ENCODE measurements at places on chromosomes 1 and 21.
A peak's percentile ranks its signal among the peaks of the same experiment; 100 is the strongest.

GRCh38 chr21:46128106-46128932, 27.1 kb downstream of the FTCD start:
- no peak for DNase-seq

- no peak for DNase-seq
Measured at GRCh38 chr1:10415211-10415930, 14.9 kb upstream of the CENPS start.

DNA sequence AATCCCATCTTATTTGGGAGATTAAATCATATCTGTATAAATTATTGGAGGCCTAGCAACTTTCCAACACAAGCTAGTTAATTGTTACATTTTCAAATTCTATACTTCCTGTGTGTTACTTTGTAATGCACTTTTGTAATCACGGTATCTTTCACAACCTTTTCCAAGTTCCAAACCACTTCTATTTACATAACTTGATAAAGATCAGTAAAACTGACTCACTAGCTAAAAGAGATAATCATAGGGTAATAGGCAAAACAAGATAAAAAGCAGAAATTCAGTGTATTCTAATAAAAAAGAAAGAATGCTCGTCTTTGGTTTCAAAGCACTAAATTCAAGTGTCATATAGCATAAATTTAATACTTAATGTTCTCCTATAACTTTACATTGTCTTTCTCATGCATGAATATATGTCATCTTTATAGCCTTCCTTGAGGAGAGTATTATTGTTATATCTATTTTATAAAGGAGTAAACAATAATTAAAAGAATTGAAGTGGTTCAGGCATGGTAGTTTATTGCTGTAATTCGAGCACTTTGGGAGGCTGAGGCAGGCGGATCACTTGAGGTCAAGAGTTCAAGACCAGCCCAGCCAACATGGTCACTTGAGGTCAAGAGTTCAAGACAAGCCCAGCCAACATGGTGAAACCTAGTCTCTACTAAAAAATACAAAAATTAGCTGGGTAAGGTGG, 66.4 kb downstream of the RGS13 start:
- DNase-seq: no peak

GRCh38 chr1:151166505-151166956, 587 bp downstream of the SCNM1 start:
- no peak for DNase-seq

- DNase-seq: no peak
Measured at GRCh38 chr1:241972703-241973369, 15.3 kb downstream of the BECN2 start.

DNA sequence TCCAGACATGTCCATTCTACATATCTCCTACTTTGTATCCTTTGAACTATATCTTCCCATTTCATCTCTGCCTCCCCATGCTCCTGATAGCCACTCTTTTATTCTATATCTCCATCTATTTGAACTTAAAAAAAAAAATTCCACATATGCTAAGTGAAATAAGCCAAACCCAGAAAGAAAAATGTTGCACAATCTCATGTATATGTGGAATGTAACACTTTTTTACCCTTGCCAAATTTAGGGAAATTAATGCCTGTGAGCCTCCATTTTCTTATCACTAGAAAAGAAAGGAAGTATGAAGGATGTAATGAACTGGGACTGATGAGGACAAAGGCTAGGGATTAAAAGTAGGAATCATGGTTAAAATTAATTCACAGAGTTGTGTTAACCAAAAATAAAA, 53.5 kb downstream of the RGS13 start:
- DNase-seq: no peak

DNA sequence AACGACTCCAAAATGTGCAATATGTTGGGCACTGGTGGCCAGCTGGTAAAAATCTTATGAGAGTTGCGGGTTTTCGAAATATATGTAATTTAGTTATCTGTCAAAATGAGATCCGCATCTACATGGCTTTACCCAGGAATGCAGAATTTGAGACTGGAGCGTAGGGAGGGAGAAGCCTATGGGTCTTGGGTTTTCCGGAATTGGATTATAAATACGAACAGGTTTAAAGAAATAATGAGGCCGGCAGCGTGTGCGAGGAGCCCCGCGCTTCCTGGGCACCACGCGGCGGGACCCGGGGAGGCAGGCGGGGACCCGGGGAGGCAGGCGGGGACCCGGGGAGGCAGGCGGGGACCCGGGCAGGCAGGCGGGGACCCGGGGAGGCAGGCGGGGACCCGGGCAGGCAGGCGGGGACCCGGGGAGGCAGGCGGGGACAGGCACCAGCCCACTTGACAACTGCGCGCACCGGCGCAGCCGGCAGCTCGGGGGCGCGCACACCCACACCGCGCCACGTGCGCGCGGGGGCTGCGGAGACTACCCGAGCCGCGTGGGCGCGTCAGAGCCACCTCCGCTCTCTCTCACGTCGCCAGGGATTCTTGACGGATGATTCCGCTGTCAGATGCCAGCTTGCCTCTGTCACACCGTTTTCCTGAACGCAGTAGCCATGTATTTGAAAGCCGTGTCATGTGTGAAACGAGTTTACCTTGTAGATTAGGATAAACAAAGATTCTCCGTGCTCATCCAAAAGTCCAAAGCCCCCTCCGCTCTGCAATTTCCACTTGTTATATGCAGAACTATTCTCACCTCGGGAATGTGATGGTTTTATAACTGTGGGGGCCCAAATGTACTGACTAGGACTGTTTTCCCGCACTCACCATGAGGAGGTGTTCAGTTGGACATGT, 54.3 kb upstream of the HNRNPU start:
- DNase-seq: peak; percentile 46

DNA sequence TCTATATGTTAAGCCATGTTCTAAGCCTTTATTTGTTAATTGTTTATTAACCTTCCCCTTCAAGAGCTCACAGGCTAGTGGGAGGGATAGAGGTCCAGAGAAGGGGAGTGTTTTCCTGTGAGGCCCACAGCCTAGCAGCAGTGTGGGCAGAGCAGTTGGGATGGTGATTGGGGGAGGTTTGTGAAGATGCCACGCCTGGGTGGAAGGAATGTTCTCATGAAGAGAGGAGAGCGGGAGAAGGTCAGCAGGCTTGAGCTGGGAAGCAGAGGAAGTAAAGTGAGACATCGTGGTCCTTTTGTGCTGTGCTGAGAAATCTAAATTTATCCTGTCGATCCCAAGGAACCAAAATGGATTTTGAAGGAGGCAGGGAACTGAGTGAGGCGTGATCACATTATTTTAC, 42.6 kb downstream of the TRAPPC10 start:
- DNase-seq: no peak

DNA sequence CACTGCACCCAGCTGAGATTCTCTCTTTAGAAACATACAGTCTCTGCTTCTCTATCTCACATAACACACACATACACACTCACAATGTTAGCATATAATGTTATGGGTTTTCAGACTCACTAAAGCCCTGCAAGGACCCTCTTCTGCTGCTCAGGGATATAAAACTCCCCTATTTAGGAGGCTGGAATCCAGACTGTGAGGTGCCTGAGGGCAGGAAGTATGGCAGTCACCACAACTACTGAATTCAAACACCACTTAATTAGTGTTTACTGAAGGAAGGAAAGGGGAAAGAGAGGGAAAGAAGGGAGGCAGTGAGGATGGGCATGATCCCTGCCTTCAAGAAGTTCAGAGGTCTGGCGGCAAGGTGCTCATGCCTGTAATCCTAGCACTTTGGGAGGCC, 7.8 kb upstream of the CDK18 start:
- DNase-seq: no peak

GRCh38 chr1:182649041-182649440, 35.3 kb downstream of the RGS8 start:
- no peak for DNase-seq

GRCh38 chr1:20125100-20125499, 5.8 kb upstream of the PLA2G2D start:
- no peak for DNase-seq

- no peak for DNase-seq
Measured at GRCh38 chr1:229171934-229172333, 99.0 kb upstream of the RAB4A start.

- peak; percentile 42 for DNase-seq
Measured at GRCh38 chr1:206924592-206925105, 2.9 kb upstream of the FCMR start.

- DNase-seq: no peak
Measured at GRCh38 chr1:237470712-237471338, 419.9 kb downstream of the ZP4 start.

GRCh38 chr1:228089519-228090380, 7.2 kb downstream of the ARF1 start:
- DNase-seq: no peak

DNA sequence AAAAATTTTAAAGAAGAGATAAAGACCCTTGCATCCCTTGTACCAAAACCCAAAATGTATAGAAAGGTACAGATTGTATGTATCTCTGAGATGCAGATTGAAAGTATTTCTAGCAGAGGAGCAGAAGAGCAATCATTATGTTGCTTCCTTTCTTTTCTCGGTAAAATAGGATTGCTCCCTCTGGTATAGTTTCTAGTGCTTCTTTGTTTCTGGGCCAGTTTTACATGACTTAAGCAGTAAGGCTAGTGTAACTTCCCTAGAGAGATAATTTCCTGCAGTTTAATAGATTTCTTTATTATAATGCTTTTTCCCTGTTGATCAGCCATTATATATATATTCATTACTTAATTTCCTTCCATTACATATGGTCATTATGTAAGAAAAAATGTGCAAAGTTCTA, 496.2 kb upstream of the RGS18 start:
- no peak for DNase-seq

DNA sequence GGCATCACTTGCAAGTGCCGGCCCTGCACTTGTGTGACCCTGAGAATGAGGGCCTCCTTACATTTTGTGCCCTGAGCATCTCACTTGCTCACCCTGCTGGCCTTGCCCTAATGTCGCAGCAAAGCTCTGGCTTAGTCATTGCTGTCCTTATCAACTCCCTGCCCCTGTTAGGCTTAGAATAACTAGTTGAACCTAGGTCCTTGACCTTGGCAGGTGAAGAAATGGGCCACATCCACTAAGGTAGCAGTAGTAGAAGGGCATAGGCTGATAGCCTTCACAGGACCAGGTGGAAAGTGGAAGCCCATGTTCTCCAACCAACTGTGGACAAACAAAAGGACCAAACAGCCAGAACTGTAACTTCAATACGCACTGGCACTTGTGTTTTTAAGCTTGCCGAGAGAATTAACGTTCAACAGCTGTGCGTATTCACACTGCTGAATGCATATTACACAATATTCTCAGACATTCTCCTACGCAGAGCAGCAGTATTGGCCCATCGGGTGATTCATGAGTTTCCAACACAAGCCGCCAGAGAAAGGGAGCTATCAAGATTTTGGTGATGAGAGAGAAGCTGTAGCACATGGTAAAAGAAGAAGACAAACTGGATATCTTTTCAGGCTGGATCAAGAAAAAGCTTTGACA, 27.7 kb upstream of the PTGFRN start:
- DNase-seq: peak; percentile 56

GRCh38 chr21:26020081-26020480, 150.5 kb downstream of the APP start:
- no peak for DNase-seq

DNA sequence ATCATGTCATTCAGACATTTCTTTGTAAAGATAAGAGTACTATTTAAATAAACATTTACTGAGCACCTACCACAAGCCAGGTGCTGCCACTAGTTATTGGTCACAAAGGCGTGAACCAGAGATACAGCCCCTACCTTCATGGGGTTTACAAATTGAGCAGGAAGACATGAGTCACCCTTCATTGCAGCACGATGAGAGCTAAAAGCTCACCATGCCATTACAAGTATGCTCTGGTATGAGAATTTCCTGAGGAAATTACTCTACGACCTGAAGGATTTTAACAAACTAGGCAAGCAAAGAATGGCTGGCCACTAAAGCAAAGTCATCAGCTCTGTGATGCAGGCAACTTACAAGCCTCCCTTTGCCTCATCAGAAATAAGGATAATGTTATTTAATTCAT, 346.8 kb downstream of the BRINP2 start:
- no peak for DNase-seq

GRCh38 chr1:235339746-235340145, 11.4 kb downstream of the GGPS1 start:
- no peak for DNase-seq

DNA sequence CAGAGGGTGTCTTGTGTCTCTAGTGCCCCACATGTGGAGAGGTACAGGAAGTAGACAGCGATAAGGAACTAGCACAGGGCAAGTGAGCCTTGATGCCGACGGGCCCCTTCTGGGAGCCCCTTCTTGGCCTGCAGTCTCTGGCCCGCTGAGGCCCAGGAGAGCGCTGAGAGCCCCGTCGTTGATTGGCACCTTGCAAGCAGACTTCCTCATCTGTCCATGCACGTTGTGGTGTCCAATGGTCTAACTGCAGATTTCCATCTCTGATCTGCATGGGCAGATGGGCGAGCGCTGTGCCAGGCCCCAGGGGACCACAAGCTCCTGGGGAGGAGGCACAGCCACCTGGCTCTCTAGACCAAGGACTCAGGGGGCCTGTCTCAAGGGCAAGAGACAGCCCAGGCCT, 32.4 kb downstream of the PLEKHA6 start:
- DNase-seq: no peak

DNA sequence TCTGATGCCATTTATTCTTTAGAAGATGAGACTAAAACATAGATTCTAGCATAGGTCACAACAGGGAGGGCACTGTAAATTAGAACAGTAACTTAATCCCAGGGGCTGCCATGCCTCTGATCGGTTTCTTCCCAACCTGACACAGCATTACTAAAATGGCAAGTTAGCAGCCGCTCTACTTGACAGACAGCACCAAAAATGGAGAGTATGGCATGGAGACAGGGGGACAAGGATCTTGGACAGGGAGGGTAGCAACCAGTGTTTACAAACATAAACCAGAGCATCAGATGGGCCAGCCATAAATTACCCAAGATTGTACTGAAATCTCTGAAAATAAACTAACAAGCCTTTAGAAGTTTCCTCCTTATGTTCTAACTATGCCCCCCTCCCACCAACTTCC, 5.9 kb downstream of the DUSP10 start:
- no peak for DNase-seq

DNA sequence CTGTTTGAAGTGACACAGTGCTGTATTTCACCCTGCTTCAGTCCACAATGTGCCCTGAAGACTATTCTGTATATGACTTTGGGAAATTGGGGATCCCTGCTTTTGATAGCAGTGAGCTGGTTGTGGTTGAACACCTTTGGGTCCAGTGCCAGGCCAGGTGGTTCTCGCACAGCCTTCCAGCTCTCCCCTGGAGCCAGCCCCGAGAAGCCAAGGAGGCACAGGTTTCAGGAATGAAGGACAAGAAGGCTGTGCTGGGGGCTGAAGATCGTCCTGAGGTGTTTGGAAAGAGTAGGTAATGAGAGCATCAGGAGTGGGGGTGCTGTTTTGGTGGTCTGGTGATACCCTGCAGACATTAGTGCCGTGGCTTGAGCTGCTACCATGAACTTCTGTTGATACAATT, 131.4 kb upstream of the COL6A1 start:
- no peak for DNase-seq

DNA sequence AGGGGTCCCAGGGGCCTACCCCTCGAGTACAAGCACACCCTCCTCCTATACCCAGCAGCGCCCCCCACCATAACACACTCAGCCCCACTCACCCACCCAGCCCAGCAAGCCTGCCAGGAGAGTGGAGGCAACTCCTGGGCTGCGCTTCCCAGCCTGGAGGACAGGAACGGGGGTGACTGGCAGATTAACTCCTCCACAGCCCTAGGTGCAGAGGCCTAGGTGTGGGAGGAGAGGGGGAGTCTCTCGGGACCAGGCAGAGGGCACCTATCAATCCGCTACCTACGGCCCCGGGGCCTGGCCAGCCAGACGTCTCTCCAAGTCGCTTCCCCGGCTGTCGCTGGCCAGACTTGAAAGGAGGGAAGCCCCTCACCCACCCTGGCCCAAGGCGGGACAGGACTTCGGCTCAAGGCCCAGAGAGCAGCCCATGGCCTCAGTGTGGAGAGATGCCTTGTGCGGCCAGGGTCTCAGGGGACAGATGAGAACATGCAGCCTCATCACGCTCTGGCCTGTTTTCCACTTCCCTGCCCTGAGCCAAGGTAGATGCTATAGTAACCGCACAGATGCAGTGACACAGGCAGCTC, 24.9 kb downstream of the MATN1 start:
- DNase-seq: no peak

Measured in stimulated activated CD4-positive, alpha-beta T cell treated with anti-CD3 and anti-CD28 coated beads, Interleukin-1b, Interleukin-23, amount 100 ng/mL, for 48 hours (primary cell).